ENCODE measurements at places on chromosomes 16 and 17.

- no peak for DNase-seq
Observed at GRCh38 chr17:40024901-40025300, 9.7 kb downstream of the CSF3 start.

DNA sequence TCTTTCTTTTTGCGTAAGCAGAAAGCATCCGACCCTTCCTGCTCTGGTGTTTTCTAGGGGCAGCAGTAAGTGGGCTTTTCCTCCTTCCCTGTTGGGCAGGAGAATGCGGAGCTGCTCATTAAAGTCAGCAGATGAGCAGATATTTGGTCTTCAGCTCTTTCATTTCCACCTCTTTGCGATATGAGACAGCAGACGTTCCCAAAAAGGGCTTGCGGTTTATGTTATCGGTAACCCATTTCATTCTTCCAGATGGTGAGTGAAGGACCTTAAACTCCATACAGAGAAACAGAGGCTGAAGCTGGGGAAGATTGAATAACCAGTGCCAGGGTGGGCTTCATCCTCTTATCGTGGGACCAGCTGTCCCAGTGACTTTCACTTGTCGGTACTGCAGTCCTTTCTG lies 40.7 kb downstream of the KSR1 start:
- DNase-seq = no peak

- no peak for DNase-seq
Observed at GRCh38 chr17:4467287-4467686, 31.4 kb upstream of the SPNS2 start.

DNA sequence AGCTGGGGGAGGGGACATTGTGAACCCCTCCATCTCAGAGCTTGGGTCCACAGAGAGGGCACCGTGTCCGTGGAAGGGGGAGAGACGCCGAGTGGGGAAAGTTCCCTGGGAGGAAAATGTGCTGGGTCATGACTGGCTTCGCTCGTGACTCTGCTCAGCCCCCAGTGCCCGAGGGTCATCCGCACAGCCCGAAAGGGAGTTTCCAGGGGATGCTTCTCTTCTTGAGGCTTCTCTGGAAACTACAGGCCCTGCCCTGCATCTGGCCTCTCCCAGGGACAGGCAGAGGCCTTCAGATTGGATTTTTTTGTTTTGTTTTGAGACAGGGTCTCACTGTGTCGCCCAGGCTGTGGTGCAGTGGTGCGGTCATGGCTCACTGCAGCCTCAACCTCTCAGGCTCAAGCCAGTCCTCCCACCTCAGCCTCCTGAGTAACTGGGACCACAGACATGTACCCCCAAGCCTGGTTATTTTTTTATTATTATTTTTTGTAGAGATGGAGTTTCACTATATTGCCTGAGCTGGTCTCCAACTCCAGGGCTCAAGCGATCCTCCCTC lies 9.8 kb upstream of the GSE1 start:
- no peak for DNase-seq

GRCh38 chr17:19319771-19320505 lies 42.6 kb downstream of the B9D1 start:
- no peak for DNase-seq

DNA sequence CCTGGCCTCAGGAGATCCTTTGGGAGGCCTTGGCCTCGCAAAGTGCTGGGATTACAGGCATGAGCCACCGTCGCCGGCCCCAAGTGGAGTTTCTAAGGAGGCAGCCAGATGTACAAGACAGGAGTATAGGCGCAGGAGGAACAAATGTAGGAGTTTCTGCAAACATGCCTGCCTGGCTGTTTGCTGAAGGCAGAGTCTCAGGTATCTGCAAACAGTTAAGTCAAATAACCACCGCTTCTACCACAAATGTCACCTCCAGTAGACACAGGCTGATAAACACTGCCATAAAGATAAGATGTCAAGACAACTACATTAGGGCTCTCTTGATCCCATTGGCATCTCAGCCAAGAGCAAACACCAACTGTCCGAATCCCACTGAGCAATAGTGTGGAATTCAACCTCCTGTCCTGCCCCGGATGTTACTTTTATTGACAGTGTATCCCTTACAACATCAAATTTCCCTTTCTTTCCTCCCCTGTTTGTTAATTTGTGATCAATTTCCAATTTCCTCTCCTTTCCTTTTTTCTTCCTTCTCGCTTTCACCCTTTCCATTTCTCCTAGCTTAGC lies 5.6 kb upstream of the COG1 start:
- DNase-seq = no peak

- no peak for DNase-seq
Observed at GRCh38 chr17:7654832-7655540, 4.3 kb downstream of the ATP1B2 start.

DNA sequence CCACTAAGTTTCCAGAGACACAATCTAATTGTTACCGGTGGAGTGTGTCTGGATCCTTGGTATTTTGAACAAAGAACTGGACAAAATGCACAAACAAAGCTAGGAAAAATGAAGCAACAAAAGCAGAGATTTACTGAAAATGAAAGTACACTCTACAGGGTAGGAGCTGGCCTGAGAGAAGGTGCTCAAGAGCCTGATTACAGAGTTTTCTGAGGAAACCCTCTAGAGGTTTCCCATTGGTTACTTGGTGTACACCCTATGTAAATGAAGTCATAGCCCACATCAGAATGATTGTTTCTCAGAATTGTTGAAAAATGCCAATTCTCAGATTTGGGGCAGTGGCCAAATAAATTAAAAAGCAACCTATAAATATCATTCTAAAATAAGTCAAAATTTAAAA lies 436.4 kb downstream of the KCNJ18 start:
- DNase-seq = no peak

DNA sequence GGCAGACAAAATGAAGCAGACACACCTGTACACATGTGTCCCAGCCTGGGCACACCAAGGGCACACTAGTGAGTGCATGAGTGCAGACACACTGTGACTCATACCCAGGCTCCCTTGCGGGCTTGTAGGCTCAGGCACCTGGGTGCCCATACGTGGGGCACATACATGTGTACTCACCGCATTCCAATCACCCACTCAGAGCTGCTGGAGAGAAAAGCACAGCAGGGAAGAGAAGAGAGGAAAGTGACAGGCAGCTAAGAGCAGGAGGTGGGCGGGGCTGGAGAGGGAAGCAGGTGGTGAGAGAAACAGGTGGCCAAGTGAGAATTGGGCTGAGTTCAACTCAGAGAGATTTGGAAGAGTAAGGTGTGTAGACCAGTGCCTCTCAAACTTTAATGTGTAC lies 54.0 kb downstream of the TMEM132E start:
- DNase-seq = no peak

DNA sequence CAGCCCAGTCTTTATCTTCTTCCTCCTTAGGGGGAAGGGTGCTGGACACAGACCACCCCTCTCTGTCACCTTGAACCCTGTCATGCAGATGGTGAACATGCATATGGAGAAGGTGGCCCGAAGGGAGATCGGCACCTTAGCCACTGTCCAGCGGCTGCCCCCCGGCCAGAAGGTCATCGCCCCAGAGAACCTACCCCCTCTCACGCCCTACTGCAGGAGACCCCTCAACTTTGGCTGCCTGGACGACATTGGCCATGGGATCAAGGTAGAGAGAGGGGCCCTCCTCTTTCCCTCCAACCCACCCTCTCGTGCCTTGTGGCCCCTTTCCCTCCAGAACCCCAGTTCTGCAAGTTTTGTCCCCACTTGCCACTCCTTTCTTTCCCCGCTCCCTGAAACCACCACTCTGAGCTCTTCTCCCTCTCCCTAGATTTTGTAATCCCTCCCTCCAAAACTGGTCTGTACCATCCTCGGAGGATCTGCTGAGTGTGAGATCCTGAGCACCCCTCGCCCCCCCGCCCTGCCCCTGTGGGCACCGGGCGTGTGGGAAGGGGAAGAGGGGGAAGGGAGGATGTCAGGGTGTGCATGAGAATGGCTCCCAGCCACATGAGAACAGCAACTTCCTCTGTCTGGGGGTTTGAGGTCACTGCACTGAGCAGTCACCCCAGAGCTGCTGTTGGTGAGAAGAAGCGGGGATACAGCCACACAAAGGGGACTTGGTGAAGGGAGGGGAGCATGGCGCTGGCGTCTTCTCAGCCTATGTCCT lies 7.3 kb downstream of the ABI3 start:
- peak; percentile 39 for DNase-seq

DNA sequence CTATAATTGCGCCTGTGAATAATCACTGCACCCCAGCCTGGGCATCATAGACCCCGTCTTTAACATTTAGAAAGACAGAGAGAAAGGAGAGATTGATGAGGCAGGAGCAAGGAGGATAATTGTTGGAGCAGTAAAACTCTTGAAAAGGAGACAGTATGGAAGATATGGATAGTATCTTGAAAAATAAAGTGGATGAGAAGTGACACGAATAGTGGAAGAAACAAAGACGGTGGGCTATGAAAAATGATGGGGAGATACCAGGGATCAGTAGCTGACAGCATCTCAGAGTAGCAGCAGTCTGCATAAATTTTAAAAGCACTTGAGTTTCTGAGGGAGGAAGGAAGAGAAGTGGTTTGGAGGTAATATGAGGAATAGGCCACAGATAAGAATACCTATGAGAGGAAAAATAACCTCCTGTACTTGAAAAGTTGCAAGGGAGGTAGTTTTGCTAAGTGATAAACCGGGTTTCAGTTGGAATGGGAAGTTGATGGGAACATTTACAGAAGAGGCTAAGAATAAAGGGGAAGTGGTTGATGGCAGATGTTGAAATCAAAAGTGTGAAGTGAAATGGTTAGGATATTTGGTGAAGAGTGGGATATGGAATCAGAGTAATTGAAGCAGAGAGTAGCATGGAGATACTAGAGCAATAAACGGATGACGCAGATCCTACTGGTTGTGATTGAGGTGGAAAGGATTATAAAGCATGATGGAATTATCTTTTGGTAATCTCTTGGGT lies 1.8 kb upstream of the PPM1D start:
- no peak for DNase-seq

DNA sequence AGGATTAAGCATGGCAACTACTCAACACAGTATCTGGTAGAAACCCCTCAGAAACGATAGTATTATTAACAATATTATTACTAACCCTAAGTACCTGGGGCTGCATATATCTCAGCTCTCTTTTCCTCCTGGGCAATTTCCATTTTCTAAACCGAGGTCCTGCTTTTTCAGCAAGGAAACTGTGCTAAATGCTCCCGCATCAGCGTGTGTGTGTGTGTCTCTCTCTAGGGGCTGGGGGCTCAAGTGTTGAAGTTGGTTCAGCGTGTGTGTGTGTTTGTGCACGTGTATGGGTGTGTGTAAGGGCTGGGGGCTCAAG lies 169.3 kb upstream of the MAF start:
- no peak for DNase-seq

DNA sequence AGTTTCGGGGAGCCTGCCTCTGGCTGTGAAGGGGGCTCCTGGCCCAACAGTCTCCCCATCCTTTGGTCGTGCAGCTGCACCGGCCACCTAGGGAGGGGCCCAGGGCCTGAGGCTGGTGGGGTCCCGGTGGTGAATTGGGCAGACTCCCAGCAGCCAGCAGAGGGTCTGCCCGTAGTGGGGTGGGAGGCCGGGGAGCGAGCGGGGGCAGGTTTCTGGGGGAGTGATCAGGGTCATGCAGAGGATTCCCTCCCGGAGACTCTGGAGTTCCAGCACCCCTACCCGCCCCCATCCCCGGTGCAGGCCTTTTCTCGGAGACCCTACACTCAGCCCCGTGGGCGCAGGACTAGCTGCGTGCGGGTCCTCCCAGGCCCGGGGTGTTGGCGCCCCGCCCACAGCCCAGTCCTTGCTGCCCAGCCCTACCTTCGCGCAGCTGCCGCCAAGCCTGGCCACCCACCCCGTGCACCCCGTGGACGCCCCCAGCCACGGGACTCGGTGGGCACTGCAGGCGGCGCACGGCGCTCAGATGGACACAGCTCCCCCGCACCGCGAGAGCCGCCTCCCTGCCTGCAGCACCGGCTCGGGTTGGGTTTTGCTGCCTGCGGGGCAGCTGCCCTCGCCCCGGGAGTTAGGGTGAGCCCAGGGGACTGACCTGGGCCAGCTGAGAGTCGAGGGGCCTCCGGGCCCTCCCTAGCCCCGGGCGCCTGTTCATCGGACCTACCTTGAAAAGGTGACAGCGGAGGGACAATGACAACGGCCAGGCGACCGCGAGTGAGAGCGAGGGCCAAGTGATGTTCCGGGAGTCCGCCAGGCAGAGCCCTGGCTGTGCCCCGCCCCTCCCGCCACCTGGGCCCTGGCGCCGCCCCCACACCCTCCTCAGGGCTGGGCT lies at the start of gene GNG13:
Gene GNG13, minus strand, starts transcription at position 787 of the 886 bp plus-strand sequence. CDS start 1,657 bp downstream, outside the sequence.
- DNase-seq = no peak

DNA sequence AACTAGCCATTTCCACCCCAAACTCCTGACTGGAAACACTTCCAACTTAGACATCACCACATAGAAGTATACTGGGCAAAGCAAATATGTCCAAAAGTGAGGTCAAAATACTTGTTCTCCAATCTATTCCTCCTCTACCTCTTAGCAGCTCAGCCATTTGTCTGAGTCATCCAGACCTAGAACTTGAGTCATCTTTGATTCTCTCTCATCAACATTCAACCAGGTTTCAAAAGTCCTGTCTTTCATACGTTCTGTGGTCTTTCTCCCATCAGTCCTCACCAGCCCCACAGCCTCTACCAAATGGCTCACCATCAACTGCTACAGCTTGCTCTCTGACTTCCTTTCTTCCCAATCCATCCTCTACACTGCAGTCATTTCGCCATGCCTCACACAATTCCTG lies 6.8 kb downstream of the ANKFY1 start:
- DNase-seq = no peak

DNA sequence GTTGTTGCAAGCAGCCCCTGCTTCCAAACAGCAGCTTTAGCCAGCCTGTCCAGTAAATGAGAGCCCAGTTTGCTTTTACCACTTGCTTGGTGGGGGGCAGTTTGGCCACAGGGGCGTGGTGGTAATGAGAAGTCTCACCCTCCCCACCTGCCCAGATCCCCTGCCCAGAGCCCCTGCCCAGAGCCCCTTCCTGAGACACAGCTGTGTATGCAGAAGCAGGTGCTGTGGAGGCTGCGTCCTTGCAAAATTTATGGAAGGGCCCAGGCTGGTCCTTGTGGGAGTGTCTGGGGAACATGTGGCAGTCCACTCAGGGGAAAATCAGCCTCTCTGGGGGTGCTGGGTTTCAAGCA lies 27.6 kb upstream of the LGALS9 start:
- DNase-seq = no peak

- DNase-seq = no peak
Observed at GRCh38 chr17:78027121-78027520, 68.6 kb downstream of the TNRC6C start.

DNA sequence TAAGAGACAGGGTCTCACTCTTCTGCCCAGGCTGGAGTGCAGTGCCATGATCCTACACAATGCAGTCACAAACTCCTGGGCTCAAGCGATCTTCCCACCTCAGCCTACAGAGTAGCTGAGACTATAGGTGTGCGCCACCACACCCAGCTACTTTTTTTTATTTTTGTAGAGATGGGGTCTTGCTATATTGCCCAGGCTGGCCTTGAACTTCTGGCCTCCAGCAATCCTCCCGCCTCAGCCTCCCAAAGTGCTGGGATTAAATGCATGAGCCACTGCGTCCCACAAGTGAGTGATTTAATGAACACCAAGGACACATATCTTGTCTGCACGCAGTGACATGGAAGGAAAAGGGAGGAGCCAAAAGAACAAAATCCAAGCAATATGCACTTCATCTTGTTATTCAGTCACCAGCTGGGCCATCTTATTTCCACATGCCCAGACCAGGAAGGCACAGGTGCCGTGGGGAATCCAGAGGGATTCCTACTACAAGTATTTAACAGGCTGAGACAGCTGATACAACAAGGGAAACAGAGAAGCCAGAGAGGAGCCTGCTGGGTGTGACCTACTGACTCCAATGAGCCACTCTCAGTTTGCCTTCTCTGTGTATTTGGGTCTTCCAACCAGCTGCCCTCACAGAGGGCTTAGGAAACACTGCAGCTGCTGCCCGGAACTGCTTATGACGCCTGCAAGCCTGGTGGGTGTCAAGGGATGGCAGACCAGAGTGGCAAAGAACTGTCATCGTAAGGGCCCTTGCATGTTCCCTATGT lies 17.0 kb downstream of the LSM12 start:
- no peak for DNase-seq
